NCI-H187 treated with DMSO at 0.1 percent for 48 hours (cell line): ENCODE measurements at places on chromosomes 3 and 15.

DNA sequence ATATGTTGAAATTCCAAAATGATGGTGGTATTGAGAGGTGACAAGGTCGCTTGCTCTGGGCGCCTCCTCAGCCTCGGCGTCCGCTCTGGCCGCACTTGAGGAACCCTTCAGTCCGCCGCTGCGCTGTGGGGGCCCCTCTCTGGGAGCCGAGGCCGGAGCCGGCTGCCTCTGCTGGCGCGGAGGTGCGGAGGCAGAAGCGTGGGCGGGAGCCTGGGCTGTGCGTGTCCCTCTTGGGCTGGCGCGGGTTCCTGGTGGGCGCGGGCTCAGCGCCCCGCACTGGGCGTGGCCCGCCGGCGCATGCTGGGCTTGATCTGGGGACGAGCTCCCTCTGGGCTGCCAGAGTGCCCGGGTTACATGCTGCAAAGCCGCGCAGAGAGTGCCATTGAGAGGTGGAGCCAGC, 39.8 kb upstream of the TMC3 start:
- DNase-seq, result no peak

DNA sequence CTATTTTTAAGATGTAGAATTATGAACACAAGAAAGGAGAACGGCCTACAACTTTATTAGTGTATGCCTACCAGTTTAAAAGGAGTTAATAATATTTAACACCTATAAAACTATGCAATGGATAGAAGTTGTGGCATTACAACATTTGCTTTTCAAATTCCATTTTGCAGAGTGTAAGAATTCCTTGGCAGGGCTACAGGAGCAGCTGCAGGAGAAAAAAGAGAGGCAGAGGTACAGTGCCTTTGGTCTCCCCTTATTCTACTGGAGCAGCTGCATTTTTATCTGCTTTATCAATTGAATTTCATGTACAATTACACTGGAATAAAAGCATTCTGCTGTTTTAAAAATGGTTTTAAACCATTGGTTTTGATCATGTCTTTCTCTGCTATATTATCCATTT, 145.7 kb upstream of the KCNH8 start:
- no peak for DNase-seq

GRCh38 chr3:127288921-127289705, 1.3 kb upstream of the PRR20G start:
- no peak for DNase-seq

GRCh38 chr3:76969471-76969870, 70.4 kb upstream of the ROBO2 start:
- no peak for DNase-seq

GRCh38 chr3:46979958-46980497, 562 bp downstream of the NBEAL2 start:
- no peak for DNase-seq

DNA sequence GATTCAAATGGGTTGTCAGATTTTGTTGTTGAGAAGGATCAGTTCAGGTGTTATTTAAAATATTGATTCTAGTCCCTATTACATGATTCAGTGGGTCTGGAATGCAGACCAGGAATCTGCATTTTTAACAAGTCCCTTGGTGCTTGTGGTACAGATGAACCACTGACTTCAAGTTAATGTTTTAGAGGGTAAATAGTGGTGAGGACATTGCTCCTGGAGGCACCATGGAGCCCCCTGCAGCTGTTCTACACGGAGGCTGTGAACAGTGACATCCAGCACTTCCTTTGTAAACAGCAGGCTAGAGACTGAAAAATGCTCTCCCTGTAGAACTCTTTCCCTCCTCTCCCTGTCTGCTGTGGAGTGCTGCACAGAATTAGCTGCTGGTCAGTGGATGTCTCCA, 4.8 kb upstream of the FSIP1 start:
- no peak for DNase-seq

- DNase-seq, result no peak
Observed at GRCh38 chr3:178498871-178499270, 37.4 kb upstream of the KCNMB2 start.

GRCh38 chr15:63836579-63836978, 2.8 kb upstream of the HERC1 start:
- no peak for DNase-seq

- peak; percentile 19 for DNase-seq
Observed at GRCh38 chr3:104598848-104599511, 767.7 kb upstream of the ALCAM start.

DNA sequence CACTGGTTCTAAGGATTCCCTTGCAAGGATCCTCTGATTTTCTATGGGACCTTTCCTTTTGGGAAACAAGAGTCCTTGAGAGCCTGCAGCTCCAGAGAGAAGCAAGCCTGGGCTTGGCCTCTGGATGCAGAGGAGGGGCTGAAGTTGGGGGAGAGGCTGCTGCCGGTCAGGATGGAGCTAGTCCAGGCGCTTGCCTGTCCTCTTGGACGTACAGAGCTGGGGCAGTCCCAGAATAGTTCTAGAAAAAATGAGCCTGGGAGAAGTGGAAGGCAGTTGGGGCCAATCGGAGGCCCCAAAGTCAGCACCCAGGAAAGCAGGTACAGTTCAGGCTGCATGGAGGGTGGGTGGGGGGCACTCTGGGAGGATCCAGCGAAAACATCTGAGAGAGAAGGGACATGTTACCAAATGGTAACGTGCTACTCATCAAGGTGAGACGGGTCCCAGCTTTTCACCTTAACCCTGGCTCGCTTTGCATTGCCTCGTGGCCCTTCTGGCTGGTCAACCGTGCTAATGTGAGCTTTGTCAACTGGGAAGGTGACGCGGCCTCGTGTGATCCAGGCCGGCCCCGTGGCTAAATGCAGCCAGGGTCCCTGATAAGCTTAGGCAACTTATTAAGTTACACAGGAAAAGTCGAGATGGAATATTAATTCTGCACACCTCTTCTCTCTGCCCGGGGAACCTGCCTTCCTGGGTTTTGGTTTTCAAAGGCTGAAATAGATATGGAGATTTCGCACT, 38.7 kb upstream of the MAGEF1 start:
- DNase-seq, result no peak

GRCh38 chr15:57026016-57026592, 107.7 kb downstream of the TCF12 start:
- DNase-seq, result no peak

DNA sequence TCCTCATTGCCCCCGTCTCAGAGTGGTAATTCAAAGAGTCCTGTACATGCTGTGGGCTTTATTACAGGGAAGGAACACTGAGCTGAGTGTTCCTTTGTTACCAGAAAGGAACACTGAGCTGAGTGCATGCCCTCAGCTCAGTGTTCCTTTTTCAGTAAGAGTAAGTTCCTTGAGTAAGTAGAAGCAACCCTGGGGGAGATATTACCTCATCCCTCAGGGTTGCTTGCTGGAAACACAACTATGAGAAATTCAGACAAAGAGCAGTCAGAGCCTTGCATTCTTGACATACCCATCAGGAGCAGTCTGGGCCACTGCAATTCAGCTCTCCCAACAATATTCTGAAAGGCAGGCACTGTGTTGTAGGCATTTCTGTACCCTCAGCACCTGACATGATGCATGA, 17.0 kb downstream of the CHRM5 start:
- DNase-seq, result no peak

DNA sequence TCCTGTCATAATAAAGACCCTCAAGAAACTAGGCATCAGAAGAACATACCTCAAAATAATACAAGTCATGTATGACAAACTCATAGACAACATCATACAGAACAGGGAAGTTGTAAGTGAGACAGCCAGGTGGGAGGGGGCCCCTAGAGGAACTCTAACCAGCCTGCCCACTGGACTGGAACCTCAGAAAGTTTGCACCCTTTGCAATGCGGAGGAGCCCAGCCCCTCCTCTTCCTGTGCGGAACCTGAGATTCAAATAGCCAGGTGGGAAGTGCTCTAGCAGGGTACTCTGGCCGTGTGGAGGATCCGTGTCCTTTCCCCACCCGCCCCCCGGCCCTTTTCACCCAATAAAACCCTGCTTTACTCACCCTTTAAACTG, 387.0 kb upstream of the CBLB start:
- no peak for DNase-seq

DNA sequence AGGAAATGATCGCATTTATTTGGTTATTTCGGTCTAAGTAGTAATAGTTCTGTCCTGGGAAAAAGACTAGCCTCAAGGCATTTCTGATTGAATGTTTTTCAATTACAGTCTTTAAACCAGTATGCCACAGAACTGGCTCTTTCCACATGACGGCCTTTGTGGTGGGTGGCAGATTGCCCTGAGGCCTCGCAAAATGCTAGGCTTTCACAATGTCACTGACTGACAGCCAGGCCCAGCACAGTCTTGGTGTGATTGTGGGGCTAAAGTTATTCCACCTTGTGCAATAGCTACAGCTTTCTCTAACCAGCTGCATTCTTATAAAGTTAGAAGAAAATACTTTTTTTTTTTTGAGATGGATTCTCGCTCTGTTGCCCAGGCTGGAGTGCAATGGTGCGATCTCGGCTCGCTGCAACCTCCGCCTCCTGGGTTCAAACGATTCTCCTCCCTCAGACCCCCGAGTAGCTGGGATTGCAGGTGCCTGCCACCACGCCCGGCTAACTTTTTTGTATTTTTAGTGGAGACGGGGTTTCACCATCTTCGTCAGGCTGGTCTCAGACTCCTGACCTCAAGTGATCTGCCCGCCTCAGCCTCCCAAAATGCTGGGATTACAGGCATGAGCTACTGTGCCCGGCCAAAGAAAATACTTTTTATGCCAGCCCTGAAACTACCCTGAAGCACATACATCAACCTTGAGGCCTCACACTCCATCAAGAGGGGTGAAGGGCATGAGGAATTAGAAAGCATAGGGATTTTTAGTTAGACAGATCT, 2.5 kb upstream of the ADIPOQ start:
- no peak for DNase-seq

DNA sequence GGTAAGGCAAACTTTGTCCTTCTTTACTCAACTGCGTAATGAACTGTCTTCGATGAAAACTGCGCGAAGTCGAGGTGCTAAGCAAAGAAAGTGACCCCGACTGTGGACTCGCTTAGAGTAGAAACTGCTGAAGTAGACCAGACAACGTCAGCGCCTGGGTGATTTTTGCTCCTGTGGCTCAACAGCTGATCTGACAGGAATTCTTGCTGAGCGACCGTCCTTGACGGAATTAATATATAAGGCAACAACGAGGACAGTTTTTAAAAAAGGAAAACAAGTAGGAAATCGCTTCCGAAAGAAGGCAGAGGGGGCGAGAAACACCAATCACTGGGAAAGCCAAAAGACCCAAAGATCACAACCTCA, 541 bp downstream of the RPS27L start:
- no peak for DNase-seq

GRCh38 chr3:45211466-45212094, 14.5 kb downstream of the TMEM158 start:
- DNase-seq, result no peak

DNA sequence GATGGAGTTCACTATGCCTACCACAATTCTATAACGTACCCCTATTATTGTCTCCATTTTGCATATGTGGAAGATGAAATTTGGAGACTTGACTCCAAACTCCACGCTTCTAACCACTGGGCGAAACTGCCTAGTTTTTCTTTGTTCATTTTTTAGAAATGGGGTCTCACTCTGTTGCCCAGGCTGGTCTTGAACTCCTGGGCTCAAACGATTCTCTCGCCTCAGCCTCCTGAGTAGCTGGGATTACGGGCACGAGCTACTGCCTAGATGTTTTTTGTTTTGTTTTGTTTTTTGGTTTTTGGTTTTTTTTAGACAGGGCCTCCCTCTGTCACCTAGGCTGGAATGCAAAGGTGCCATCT, 584 bp upstream of the RPL32 start:
- no peak for DNase-seq

GRCh38 chr3:45657853-45658252, 31.3 kb upstream of the SACM1L start:
- no peak for DNase-seq

GRCh38 chr15:69451951-69452691, 497 bp upstream of the RPLP1 start:
- DNase-seq, result no peak

DNA sequence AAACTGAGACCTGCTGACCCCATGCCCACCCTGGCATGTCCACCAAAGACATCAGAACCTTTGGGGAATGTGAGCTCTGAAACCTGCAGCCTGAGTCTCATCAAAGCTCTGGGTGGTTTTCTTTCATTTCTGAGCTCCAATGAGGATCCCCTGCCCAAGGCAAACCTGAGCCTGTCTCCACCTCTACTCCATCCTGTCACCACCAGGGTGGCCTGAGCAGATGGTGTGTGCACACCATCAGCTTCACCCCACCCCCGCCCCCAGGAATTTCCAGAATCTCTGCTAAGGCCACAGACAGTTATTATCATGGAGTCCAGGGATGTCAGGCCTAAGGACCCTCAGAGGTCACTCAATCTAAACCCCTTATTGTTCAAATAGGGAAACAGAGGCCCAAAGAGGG, 1.3 kb downstream of the XIRP1 start:
- no peak for DNase-seq

DNA sequence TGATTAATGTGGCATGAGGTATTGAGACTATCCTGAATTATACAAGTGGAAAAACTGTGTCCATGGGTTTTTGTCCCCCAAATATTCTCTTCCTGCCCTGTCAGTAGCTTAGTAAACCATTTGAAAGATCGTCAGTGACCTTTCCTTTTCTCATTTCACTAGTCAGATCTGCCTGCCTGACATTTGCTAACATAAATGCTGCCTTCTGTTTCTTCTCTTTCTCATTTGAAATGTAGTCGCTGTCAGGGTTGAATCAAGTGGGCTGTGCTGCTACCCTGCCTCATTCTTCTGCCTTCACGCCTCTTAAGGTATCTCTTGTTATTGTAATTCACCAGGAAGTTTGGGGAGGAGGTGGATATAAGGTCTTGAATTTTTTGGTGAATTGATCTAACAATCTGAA, 67.5 kb downstream of the LRCH3 start:
- DNase-seq, result no peak

DNA sequence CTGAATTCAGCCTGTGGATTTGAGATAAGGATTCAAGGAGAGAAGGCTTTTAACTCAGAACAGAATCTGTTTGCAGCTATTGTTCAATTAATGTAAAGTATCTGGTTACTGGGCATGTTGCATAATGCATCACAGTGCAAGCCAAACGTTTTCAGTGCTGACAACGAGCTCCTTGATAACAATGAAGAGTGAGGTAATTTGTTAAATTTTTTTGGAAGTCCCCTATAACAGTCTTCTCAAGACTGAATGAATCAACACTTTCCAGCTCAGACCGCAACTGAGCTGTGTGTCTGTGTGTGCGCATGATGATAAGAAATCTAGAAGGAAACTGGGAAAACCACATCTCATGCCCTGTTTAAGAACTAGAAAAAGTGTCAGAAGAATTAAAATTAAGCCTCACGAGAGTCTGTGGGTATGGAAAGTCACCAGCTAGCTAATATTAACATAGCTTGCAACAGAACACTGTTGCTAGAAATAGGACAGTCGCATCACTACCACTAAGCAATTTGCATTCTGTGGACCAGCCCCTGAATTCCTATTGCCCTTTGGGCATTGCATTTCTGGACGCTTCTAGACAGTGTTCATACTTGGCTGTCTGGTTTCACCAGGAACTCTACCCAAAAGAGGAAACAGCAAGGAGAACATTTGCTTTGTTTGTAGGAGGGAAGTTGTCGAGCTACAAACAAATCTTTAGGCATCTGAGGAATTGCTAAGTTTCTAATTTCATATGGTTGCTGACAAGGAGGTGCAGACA, 43.7 kb upstream of the ATP2C1 start:
- no peak for DNase-seq
